Progenitor cell of endocrine pancreas (in vitro differentiated cells): ENCODE measurements at places on chromosomes 7 and 10.

GRCh38 chr7:127582361-127582760 lies 3.0 kb downstream of the GCC1 start:
- no peak for DNase-seq

- DNase-seq, result no peak
Observed at GRCh38 chr7:55309040-55309991, 55.8 kb upstream of the LANCL2 start.

DNA sequence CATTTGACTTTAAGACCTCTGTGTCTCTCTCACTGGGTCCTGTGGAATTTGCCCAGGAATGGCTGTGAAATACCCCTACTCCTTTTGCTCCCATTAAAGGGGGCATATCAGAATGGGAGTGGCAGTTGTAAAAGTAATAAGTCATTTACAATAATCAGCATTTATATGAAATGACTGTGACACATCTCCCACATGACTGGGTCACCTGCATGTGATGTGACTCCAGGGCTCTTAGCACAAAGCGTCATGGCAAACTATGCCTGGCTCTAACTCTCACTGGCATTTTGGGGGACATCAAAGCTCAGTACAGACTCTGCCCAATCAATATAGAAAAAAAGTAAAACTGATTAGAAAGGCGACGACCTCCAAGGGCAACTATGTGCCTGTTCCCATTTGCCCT lies 157.6 kb downstream of the RPS24 start:
- no peak for DNase-seq

GRCh38 chr7:16025696-16026095 lies 339.2 kb upstream of the MEOX2 start:
- DNase-seq, result no peak

GRCh38 chr10:121167534-121168243 lies 316.5 kb downstream of the WDR11 start:
- DNase-seq, result no peak
